ENCODE measurements at places on chromosomes 6 and 20. TPM values are rescaled to one million over a fixed set of nuclear protein-coding genes. Genes with fewer than 3 reads are reported as not detected.

Gene FAM83D
- total RNA-seq: 13.1 TPM

Gene SLC32A1
- not detected for total RNA-seq

Gene HIVEP2
- total RNA-seq: 27.0 TPM

Gene CARMIL1
- 1.9 TPM for total RNA-seq

Gene AIF1
- total RNA-seq: 54.0 TPM

Gene DEF6
- total RNA-seq: 220 TPM

Gene ANKRD66
- total RNA-seq: not detected

Gene HRH3
- not detected for total RNA-seq

Gene STK35
- total RNA-seq: 18.5 TPM

Gene SNX3
- total RNA-seq: 75.0 TPM

Data from T-helper 1 cell treated with Interleukin-12 subunit alpha and Interleukin-12 subunit beta and Interleukin-4 antibody, amounts not matched to agents 30 ng/mL and 1 ng/mL, for 36 hours (primary cell).